ENCODE measurements at places on chromosomes 11 and 22.

DNA sequence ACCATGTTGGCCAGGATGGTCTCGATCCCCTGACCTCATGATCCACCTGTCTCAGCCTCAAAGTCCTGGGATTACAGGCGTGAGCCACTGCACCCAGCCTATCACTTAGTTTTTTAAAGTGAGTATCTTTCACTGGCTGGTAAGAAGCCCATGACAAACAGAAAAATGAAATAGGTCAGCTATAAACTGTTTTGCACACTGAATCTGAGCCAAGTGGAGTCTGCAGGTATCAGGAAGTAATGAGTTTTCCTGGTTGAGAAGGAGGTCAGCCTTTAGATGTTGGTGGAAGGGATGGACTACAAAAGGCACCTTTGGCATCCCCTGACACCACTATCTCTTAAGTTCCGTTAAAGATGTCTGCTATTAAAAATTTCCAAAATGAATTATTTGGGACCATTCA lies 345.1 kb downstream of the AASDHPPT start:
- no peak for DNase-seq

- DNase-seq = no peak
Measured at GRCh38 chr11:128685402-128686020, 8.4 kb upstream of the FLI1 start.

DNA sequence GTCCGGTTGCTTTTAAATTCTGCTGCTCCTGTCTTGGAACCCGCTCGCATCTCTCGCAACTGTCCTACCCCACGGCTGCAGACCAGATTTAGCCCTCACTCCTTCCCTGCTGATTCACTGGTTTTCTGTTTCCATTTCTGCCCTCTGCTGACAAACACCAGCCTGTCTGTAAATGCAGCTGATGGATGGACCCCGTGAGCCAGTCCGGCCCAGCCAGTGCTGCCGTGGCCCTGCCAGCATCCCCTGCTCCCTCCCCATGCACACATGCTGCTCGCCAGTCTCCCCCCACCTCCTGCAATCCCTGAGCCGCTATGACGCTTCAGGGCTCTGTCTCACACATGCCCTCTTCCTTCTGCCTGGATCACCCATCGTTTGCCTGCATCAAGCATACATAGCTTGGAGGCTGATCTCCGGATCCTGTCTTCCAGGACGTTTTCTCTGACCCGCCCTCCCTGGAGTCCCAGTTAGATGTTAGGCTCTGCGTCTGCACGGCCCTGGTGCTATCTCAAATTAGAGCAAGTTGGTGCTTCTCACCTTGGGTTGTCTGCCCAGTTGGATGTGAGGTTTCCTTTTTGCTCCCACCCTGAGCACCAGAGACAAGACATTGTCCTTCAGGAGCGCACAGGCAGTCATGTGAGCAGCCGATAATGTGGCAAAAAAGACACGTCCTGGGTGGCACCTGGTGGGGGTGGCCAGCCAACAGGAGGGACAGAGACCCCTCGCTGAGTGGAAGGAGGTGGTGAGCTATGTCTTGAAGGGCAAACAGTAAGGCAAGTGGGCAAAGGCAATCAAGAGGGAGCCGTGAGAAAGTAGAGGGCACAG lies 4.3 kb upstream of the ACR start:
- no peak for DNase-seq

DNA sequence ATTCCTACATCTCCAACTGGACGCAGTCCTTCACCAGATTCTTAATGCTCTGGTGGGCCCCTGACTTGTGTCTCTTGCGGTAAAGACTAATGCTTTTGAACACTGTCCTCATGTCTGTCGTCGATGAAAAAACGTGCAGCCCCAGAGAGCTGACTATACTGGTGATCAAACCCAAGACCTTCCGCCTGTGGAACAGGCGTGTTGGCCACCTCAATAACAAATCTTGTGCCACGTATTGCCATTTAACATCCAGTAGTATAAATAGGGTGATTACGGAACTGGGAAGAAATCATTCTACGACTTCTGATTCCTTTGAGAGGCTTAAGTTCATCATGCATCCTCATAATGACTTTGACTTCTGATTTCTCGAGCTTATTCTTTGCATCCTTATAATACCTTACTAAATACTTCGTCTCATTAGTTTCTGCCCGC lies 45.6 kb downstream of the OR4D9 start:
- no peak for DNase-seq

GRCh38 chr11:72764503-72764902 lies 12.3 kb upstream of the ARAP1 start:
- no peak for DNase-seq

DNA sequence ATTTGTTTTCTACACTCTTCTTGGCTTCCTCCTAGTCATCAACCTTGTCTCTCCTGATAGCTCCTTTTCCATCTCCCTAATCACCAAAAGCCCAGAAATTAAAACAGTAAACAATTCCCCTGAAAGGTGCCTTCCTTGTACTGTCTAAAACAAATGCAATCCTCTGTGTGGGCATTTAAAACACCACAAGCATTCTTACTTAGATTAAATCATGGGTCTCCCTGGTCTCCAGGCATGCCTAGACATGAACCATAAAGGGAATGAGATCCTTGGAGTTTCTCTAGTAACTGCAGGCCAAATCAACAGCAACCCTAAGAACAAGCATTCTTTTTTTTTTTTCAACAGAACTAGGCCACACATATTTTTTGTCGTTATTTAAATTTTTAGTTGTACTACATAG lies 1.9 kb downstream of the BTG4 start:
- no peak for DNase-seq

DNA sequence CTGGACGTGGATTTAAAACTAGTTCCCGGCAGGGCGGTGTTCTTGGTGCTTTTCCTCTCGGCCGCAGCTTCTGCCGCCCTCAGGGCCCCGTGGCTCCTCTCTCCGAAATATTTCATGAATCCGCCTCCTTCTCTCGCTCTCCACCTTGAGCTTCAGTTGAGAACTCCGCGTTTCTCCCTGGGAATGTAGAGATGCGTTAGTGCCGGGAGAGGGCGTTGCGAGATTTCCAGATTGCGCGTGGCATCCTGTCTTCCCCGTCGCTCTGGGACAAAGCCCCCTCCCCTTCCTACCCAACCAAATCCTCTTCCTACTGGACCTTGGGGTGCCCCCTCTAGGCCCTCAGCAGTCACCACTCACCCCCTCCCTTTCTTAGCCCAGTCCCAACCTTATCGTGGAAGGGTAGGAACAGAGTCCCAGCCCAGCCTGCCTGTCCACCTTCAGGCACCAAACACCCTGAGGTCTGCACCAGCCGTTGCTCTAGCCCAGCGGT lies 15.5 kb upstream of the RAC2 start:
- DNase-seq = no peak

DNA sequence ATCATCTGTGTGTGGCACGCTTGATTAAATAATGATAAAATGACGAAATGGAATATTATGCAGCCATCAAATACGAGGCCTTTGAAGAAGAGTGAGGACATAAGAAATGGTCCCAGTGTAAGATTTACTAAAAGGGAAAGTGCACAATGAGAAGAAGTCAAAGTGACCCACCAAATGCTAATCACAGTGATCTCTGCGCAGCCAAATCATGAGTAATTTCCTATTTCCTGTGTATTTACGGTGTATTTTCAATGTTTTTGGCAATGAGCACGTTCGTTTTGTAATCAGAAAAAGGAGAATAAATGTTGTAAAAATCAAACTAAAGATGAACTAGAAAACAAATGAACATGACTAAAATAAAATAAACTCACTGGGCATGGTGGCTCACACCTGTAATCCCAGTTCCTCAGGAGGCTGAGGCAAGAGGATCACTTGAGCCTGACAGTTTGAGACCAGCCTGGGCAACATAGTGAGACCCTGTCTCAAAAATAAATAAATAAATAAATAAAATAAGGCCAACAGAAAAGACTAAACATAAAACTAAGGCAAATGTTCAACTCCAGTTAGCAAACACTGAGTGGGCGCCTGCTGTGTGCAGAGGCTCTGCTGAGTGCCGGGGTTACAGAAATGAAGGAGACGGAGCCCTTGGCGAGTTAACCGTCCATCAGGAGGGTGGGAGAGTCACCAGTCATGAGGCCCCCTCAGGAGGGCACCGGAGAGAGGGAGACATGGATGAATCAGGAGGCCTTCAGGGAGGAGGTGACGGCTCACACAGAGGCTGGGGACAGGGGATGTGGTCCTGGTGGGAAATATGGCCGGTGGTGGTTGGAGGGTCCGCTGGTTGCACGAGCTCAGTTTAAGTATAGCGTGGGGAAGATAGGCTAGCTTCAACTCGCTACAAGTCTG lies 26.0 kb upstream of the CBX7 start:
- DNase-seq = no peak

DNA sequence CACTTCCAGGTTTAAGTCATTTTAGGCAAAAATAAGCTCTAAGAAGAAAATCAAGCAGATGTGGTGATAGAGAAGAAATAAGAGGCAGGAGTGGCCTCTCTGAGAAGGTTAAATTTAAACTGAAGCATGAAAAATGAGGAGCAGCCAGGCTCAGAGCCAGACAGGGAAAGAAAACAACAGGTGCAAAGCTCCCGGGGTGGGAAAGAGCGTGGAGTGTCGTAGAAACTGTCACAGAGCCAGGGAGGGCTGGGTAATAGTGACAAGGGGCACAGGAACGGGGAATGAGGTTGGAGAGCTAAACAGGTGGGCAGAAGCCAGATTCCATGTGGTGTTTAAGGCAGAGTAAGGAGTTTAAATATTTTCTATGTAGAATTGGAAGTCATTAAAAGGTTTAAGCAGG lies 132.1 kb upstream of the BLID start:
- no peak for DNase-seq

- DNase-seq = no peak
Measured at GRCh38 chr11:44221992-44222391, 87.9 kb downstream of the ALX4 start.

DNA sequence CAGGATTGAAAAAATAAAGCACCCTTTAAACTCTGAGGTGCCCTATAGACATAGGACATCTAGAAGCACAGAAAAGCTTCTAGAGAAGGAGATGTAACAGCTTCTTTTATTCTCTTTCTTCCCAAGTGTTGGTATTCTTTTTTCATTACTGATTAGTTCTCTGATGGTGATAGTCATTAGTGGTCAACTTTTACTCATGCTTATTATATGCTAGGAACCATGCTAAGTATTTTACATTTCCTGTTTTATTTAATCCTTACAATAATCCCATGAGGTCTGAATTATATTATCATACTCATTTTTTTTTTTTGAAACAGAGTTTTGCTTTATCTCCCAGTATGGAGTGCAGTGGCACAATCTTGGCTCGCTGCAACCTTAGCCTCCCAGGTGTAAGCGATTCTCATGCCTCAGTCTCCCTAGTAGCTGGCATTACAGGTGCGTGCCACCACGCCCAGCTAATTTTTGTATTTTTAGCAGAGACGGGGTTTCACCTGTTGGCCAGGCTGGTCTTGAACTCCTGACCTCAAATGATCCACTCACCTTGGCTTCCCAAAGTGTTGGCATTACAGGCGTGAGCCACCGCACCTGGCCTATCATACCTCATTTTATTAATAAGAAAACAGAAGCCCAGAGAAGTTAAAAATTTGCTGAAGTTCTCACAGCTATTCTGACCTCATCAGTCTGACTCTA lies 3.0 kb downstream of the C11orf52 start:
- DNase-seq = no peak

GRCh38 chr11:103948187-103948763 lies 88.2 kb upstream of the DDI1 start:
- DNase-seq = no peak

GRCh38 chr22:47051441-47052071 lies 289.1 kb downstream of the TBC1D22A start:
- no peak for DNase-seq

- no peak for DNase-seq
Measured at GRCh38 chr22:43272301-43272700, 70.9 kb downstream of the SCUBE1 start.

DNA sequence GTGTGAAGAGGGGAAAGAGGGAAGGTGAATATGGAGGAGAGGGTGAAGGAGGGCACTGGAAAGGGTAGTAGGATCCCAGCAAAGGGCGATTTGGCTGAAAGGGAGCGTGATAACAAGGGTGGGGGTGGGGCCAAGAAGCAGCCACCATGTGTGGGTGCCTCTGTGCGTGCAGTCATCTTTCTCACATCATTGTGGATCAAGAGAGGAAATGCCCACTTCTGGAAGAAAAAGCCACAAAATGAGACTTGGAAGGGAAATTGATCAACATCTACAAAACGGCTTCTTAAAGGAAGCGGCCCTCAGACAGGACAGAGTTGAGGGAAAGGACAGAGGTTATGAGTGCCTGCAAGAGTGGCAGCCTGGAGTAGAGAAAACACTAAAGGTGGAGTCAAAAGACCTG lies 1.2 kb upstream of the CXCR5 start:
- no peak for DNase-seq

DNA sequence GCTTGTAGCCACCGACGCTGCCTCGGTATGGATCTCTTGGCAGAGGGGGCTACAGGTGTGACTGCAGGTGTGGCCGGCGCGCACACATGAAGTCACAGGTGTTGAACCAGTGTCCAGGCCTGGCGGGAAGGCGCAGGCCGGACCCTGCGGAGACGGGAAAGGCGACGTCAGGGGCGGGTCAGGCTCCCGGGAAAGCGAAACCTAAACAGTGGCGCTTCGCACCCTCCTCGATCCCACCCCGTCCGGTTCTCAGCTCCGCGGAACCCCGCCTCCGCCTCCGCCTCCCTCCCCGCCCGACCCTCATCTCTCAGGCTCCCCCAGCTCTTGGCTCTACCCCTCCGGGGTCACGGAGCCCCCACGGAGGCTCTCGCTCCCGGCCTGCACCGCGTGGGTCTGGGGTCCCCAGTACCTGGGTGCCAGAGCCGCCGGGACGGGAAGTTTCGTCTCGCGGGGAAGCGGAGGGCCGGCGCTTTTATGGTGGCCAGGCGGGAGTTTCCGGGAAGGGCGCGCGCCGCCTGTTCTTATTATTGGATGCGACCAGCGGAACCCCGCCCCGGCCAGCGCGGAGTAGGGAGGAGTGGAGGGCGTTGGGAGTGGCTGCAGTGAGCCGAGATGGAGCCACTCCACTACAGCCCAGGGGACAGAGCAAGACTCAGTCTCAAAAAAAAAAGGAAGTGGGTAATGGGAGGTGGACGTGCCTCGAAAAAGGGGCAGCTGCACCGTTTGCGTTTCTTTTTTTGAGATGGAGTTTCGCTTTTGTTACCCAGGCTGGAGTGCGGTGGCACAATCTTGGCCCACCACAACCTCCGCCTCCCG lies at the start of gene IRF7:
Gene IRF7, minus strand, starts transcription at position 447 of the 816 bp plus-strand sequence. CDS start 586 bp downstream, outside the sequence.
- peak; percentile 79 for DNase-seq

DNA sequence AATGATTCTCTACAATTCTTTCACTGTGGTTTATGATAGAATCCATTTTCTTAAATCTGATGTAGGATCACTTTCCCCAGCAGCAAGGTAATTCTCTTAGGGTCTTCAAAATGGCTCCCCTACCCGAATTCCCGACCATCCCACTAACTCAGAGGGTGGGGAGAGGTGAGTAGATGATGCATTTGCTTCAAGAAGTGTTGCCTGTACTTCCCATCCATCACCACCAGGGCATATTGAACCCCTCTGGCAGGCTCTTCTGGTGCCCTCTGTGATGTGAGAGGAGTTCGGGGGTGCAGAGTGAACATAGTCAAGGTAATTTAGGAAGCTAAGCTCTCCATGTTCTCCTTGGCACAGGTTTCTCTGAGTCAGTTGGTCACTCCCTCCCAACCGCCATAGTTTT lies 52.3 kb downstream of the ZNRF3 start:
- no peak for DNase-seq

GRCh38 chr11:22786475-22786874 lies 43.1 kb downstream of the SVIP start:
- DNase-seq = no peak

GRCh38 chr22:42296381-42296853 lies 26.0 kb upstream of the TCF20 start:
- DNase-seq = no peak

Measured in activated naive CD4-positive, alpha-beta T cell (primary cell).